ENCODE measurements at places on chromosomes 3 and 15.

GRCh38 chr15:62124176-62124972 is 40.7 kb downstream of the C2CD4B start:
- peak; percentile 35 for DNase-seq

DNA sequence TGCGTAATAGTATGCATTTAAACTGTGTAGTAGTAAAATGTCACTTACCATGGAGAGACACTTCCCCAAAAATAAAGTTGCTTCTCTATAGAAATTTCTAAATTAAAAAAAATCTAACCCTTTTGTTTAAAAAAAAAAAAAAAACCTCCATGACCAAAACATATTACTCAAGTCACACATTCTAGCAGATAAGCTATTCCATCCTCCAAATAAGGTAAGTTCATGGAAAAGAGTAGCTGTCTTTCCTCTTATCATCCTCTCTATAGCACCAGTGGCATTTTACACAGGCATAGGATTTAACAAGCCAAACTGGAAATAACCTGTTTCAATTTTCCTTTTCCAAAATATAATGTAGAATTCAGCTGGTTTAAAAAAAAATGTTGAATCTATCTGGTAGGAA is 57.4 kb downstream of the LRRFIP2 start:
- peak; percentile 56 for DNase-seq

DNA sequence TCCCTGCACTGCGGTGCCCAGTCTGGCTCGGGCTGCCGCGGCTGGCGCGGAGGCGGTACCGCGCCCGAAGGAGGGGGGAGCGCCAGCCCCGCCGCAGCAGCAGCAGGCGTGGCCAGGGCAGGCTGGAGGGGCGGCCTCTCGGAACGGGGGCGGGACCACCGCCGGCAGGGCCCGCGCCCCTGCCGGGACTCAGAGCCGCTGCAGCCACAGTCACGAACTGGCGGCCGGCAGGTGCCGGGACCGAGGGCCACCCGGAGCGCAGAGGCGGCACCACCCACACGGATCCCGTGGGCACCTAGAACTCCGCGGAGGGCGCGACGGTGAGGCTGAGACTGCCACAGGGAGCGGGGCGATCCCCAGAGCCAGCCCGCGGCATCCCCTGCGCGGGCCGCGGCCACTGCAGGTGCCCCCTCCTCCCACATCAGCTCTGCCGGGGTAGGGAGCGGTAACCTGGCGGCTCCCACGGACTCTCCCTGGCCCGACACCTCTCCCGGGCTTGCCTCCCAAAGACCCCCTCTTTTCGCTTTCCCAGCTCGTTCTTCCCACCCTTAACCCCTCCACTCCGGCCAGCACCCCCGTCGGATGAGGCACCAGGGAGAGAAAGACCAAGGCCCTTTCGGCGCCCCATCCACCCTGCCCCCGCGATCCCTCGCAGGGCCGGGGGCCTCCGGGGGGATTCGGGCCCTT is at the start of gene VWA5B2:
VWA5B2 (plus strand) TSS at position 192 of the 687 bp plus-strand sequence. CDS start 944 bp downstream, outside the sequence.
- peak; percentile 19 for DNase-seq

DNA sequence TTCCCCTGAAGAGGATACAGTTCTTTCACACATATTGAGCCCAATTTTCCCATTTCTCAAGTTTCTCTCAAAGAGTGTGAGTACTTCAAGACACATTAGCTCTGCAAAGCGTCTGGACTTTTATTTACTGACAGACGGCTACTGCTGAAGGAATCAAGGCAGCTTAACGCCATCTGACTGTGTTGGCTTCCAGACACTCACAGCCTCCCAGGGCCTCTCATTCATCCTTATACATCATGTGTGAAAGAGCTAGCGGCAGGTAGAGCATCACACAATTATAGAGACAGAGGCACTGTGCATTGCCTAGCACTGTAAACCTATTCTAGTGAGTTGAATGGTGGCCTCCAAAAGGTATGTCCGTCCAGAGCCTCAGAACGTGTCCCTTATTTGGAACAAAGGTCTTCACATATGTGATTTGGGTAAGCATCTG is 284.1 kb upstream of the STT3B start:
- no peak for DNase-seq

GRCh38 chr3:188819939-188820338 is 351.8 kb upstream of the TPRG1 start:
- peak; percentile 81 for DNase-seq

DNA sequence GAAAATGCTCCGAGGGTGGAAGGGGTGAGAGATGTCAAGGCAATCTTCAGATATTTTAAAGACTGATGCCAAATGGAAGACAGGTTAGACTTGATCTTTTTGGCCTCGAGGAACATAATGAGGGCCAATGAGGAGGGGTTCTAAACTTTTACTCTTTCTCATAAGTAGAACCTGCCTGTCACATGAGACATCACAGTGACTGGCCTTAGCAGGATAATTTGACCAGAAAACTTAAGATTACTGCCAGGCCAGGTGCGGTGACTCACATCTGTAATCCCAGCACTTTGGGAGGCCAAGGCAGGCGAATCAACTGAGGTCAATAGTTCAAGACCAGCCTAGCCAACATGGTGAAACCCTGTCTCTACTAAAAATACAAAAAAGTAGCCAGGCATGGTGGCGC is 12.2 kb downstream of the TM4SF4 start:
- DNase-seq, result no peak

- DNase-seq, result no peak
These were observed 6.5 kb downstream of the PLXNB1 start for GRCh38 chr3:48423241-48423882.

GRCh38 chr15:59995568-59996297 is 8.4 kb upstream of the FOXB1 start:
- DNase-seq, result no peak

- no peak for DNase-seq
These were observed 18.2 kb downstream of the ZNF592 start for GRCh38 chr15:84766461-84767035.

DNA sequence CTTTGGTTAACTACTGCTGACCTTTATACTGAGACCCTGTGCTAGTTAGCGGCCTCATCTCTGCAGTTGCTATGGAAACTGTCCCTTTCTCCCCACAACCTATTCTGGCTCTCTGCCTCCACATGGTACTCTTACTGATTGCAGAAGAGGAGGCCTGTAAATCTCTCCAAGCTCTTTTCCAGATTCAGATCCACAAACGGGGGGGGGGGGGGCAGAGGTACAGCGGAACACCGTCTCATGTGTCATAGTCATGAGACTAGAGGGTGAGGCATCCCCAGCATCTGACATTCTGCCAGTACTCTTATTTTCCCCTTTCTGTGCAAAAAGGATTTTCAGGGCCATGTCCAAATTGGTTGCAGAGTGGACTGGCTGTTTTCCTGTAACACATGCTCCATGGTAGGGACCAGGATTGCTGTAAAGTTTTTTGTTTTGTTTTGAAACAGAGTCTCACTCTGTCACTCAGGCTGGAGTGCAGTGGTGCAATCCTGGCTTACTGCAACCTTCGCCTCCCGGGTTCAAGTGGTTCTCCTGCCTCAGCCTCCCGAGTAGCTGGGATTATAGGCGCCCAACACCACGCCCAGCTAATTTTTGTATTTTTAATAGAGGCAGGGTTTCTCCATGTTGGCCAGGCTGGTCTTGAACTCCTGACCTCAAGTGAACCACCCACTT is 8.3 kb upstream of the MAP1A start:
- peak; percentile 24 for DNase-seq

GRCh38 chr3:94961423-94962100 is 898.7 kb downstream of the NSUN3 start:
- DNase-seq, result no peak

DNA sequence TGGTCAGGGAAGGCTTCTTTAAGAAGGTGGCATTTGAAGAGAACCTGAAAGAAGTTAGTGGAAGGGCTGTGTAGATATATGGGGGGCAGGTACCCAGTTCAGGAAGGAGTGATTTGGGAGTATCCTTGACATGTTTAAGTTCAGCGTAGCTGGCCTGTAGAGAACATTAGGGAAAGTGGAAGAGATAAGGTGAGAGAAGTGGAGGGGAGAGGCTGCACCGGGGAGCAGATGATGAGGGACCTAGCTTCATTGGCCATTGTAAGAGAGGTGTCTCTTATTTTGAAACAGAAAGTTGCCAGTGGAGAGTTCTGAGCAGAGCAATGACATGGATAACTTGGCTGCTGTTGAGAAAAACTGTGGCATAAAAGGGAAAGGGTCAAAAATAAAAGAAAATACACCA is 44.6 kb upstream of the MME start:
- no peak for DNase-seq

GRCh38 chr3:144458283-144458682 is 486.7 kb downstream of the DIPK2A start:
- DNase-seq, result no peak

DNA sequence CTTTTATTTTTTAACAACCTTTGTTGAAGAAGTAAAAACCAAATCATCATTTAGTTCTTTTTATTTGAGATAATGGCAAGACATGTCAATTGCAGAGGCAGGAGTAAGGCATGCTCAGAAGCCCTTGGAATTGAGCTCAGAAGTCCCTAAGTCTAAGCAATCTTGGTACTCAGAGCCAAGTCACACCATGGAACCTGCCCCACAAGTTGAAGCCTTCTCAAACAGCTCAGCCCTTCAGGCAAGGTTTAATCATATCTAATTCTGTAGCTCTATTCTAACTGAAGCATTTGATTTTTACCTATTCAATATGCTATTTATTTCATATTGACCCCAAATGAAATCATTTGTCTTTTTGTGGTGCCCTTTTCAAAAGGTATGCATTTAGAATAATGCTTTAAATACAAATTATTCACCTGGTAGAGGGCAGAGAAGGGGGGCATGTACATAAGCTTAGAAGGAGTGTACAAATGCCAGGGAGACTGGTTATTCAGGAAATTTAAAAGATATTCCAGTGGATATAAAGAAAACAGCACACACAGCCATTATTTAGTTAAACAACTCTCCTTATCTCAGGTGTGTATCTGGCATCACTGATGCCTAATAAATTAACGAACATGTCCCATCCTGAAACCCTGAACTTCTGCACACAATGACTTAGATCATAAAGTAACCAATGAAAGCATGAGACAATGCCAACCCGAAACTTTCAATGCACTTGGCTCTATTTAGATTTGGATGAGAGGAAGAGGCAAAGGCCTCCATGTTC is 26.2 kb upstream of the TOP2B start:
- no peak for DNase-seq

GRCh38 chr3:131081224-131081623 is 54.5 kb downstream of the NEK11 start:
- DNase-seq, result no peak

DNA sequence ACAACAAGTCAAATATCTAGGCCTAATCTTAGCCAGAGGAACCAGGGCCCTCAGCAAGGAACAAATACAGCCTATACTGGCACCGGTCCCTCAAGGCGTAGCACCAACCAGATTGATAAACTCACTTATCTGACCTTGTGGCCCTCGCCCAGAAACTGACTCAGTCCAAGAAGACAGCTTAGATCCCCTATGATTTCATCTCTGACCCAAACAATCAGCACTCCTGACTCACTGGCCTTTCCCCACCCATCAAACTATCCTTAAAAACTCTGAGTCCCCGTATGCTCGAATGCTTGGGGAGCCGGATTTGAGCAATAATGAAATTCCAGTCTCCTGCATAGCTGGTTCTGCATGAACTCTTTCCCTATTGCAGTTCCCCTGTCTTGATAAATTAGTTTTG is 1.6 kb upstream of the SORD start:
- no peak for DNase-seq

GRCh38 chr3:132983143-132983770 is 54.9 kb upstream of the TMEM108 start:
- DNase-seq, result no peak

GRCh38 chr15:62550106-62550505 is 385.0 kb upstream of the C2CD4B start:
- DNase-seq, result no peak

GRCh38 chr3:46386205-46386604 is 15.5 kb downstream of the CCR5 start:
- peak; percentile 82 for DNase-seq

GRCh38 chr15:89586651-89587050 is 11.4 kb downstream of the TICRR start:
- peak; percentile 63 for DNase-seq

GRCh38 chr15:70741107-70741531 is 22.2 kb downstream of the UACA start:
- peak; percentile 58 for DNase-seq
